ENCODE measurements at places on chromosomes 6 and 20.
A peak's percentile ranks its signal among the peaks of the same experiment; 100 is the strongest.

- DNase-seq, result no peak
These were observed 33.0 kb upstream of the POU5F1 start for GRCh38 chr6:31203345-31203979.

DNA sequence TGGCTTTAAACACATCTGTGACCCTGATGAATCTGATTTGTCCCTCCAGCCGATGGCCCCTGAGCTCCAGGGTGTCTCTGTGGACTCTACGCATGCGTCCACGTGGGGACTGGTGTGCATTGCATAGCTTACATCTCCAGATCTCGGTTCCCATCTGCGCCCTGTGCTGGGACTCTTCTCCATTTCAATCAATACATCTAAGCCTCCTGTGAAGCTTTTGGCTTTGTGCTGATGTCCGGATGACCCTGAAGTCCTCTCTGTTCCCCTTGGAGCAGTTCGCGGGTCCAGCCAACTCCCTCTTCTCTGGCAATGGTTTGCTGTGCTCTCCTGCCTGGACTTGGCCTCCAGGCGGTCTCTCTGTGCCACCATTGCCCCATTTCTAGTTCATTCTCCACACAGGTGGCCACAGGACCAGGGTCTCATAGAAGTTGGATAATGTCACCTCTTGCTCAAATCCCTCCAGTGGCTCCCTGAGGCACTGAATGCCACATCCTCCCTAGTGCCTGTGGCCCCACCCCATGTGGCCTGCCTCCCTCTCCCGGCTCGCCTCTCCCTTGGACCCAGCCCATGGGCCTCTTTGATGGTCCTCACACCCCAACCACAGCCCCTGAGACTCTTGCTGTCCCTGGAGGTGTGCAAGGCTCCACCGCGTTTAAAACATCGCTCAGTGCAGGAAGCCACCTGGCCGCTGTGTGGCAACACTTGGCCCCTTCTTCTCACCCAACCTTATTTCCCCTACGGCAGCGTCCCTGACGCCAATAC, 155.4 kb downstream of the SYCP2 start:
- DNase-seq, result peak; percentile 90

DNA sequence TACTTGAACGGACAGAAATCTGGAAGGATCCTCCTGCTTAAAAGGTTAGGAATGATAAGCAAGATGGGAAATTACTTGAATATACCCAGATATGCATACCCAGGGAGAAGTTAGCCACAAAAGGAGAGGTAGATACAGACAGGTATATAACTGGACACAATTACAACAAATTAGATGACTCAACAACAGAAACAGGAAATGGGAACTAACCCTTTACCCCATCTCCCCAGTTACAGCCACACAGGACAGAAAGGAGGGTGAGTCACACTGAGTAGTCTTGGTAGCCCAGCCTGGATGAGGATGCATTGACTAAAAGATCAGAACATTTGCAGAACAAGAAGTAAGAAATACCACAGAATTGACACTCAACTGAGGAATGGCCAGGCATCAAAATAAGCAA, 61.2 kb downstream of the C6orf52 start:
- no peak for DNase-seq

DNA sequence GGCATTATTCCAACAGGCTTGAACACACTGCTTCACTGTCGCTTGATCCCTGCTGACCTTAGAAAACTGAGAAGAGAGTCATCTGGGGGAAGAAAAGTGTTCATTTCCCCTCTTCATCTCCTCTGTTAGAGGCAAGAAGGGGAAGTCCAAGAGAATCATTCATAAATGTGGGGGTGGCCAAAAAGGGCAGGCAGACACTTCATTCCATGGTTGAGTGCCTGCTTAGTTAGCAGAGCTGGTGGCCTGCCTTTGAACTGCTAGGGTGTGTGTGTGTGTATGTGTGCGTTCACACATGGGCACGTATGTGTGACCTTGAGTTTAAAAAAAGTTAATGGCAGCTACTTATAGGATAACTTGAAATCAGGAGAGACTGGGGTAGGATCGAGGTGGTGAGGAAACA, 39.4 kb upstream of the RFPL4B start:
- no peak for DNase-seq

All from vagina (tissue), 2 donors.